Activated CD4-positive, alpha-beta memory T cell treated with anti-CD3 and anti-CD28 coated beads for 36 hours (primary cell): ENCODE measurements at places on chromosomes 3 and 15. TPM values are rescaled to one million over a fixed set of nuclear protein-coding genes. Genes with fewer than 3 reads are reported as not detected.

ZNF502 gene
- 0.69 TPM for total RNA-seq

UROC1 gene
- total RNA-seq, result not detected

CLDN11 gene
- total RNA-seq, result not detected

IL5RA gene
- 0.74 TPM for total RNA-seq

NLGN1 gene
- not detected for total RNA-seq

CYP11A1 gene
- total RNA-seq, result 0.29 TPM

C15orf40 gene
- total RNA-seq, result 26.3 TPM

SCAMP5 gene
- 0.33 TPM for total RNA-seq

DNA sequence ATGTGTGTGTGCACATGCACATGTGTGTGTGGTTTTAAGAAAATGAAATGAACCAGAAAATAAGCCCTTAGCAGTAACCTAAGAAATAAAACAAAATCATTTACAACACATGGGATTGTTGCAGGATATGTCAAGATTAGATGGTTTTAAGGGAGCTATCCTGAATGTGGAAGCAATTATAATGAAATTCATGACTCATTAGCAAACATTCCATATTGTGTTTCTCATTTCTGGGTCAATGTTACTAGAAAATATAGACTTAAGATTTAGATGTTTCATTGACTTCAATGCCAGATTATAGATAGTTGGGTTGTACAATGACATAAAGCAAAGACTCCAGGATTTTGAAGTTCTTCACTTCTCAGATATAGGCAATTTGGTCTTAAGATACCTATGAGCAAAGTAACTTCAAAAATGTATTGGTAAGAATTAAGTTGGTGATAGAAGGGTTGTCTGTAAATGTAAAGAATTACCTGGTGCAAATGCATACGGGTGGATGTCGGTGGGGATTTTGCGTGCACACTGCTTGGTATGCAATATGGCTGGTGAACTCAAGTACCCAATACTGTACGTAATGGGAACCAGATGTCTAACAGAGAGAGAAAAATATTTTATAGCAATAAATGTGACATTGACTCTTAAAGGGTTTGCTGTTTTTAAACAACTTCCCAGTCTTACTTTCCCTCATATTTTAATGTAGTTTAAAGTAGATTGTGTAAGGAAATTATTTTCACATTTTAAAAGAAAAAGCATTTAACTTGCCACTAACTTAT is 53.9 kb upstream of the NR2F2 start:
- no peak for DNase-seq

DNA sequence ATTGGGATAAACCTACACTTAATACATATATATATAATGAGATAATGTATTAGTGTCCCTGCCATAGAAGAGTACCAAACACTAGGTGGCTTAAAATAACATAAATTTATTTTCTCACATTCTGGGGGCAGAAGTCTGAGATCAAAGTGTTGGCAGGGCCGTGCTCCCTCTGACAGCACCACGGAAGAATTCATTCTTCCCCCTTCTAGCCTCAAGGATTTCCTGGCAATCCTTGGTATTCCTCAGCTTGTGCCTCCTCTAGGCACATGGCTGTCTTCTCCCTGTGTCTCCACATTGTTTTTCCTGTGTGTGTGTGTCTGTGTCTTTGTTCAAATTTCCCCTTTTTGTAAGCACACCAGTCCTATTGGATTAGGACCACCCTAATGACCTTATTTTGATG is 115.2 kb upstream of the AGBL1 start:
- no peak for DNase-seq

- DNase-seq, result no peak
These were observed 1460.1 kb downstream of the OTOL1 start for GRCh38 chr3:162956711-162957110.

DNA sequence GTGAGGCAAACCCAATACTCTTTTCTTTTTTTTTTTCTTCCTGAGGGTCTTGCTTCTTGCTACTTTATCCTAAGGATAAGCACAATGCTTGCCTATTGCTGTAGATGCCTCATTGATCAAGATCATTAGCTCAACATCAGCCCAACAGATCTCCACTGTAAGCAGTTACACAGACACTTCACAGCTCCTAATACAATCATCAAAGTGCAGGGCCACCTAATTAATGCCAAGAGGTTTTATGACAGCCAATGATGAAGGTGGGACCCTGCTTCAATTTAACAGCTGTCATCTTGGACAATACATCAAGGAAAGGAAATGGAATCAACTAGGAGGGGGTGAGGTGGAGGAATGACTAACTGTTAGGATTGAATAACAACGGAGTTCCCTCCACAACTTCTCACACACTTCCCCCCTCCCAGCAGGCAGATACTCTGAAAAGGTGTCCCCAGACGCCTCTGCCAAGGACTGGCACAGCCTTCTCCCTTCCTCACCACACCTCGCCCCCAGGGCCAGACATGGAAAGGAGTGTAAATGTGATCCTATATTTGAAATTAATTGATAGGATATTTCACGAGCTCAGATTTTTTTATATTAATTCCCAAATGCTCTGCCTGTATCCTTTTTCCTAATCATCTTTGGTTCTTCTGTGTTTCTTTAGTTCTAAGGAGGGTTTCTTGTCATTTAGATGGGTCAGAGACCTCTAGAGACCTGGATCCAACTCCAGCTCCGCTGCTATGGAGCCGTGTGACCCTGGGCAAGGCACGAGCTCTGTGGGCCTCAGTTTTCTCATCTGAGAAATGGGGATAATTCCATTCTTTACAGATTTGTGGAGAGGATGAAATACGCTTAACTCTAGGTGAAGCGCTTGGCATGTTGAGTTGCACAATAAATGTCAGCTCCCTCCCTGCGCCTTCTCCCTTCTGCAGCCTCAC is 1.2 kb downstream of the DCLK3 start:
- DNase-seq, result no peak

GRCh38 chr15:39310633-39311032 is 270.2 kb upstream of the THBS1 start:
- DNase-seq, result no peak

DNA sequence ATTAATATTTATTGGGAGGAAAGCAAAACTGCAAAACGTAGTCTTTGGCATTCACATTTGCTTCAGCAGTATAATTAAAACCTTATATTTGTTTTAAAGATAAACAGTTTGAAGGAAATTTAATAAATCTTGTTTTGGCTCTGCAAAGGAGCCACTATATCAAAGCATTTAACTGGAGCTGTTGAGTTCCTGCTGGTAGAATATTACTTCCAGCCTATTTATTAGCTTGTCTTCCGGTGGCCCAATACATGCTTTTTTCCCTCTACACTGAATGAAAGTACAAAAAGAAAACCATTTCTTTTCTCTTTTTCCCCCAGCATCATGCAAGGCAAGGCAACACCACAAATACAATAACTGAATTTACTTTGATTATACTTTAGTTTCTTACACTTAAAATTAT is 26.3 kb downstream of the SPTSSB start:
- no peak for DNase-seq

- DNase-seq, result no peak
These were observed 9.9 kb downstream of the CCPG1 start for GRCh38 chr15:55398243-55398642.

- no peak for DNase-seq
These were observed 204.6 kb upstream of the CFAP20DC start for GRCh38 chr3:59254433-59254832.

GRCh38 chr3:190036631-190037030 is 84.1 kb downstream of the P3H2 start:
- DNase-seq, result no peak

GRCh38 chr3:51340989-51341636 is 44.0 kb upstream of the MANF start:
- no peak for DNase-seq

DNA sequence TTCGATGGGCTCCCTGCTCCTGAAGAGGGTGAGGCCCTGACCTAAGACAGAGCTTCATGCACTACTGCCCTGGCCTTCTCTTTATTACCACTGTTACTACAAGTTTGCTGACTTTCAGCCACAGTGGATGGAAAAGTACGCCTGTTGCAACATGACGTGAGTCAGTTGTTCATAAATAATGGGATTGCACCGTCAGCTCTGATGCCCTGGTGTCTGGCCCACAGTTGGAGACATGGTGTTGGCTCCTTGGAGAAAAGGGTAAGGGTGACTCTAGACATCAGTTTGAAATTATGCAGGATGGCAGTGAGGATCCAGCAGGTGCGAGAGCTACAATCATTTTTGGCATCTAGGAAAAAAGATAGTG is 5.5 kb downstream of the PAQR5 start:
- DNase-seq, result no peak

DNA sequence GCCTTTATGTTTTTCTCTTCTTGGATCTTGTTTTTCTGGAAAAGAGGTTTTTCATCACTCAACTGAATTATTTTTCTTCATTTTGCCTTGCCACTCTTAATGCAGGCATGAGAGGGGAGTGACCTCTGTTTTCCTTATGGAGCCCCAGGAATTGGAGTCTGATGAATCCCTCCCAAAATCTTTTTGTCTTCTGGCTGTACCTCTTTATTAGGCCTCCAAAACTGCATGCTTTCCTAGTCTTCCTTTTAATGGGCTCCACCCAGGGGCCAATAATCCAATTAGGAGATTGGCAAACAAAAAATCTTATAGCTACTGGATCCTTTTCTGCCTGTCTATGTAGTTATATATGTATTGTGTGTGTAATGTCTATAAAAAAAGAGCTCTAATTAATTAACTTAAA is 192.4 kb upstream of the PEX5L start:
- no peak for DNase-seq

DNA sequence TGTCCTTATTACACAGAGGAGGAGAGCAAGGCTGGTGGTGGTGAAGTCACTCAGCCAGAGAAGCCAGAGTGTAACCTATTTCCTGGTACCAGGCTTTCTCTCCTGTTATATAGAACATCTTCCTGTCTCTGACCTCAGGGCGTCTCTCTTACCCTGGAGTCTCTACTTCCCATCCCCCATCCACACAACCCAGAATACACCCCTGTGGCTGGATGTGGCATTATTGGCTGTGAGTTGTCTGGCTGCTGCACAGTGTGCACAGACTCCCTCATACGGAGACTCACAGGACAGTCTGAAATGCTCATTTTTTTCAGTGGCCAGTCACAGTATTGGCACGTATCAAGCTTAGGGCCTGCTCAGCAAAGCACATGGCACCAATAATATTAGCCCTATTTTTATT is 8.6 kb downstream of the PODXL2 start:
- peak; percentile 49 for DNase-seq

DNA sequence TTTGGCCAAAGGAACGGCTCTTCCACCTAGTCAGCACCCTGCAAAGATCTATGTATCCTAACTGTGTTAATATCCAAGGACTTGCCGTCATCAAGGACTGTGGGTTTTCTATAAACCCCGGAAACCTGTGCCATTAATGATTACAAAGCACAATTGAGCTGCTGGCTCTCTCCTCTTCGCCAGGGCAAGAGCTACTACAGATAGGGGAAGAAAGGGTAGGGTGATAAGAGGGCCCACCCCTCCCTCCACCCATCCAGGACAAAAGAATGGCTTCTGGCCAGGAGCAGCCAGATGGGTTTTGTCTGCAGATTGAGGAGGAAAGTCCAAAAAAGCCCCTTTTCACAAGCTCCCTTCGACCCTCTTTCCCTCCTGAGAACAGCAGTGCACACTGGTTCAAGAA is 9.9 kb downstream of the RFT1 start:
- DNase-seq, result no peak
